ENCODE measurements at places on chromosomes 7 and 10. TPM values are rescaled to one million over a fixed set of nuclear protein-coding genes. Genes with fewer than 3 reads are reported as not detected.

ASZ1 gene
- 0.40 TPM for total RNA-seq

LIPM gene
- total RNA-seq, result not detected

MYL7 gene
- 13.0 TPM for total RNA-seq

SEC31B gene
- 9.0 TPM for total RNA-seq

AMPH gene
- total RNA-seq, result 5.1 TPM

ADCYAP1R1 gene
- total RNA-seq, result 0.25 TPM

MGAM2 gene
- total RNA-seq, result 0.20 TPM

NKX1-2 gene
- not detected for total RNA-seq

PLAC9 gene
- 53.1 TPM for total RNA-seq

BEND7 gene
- 27.6 TPM for total RNA-seq

CHST12 gene
- 17.9 TPM for total RNA-seq

CHST3 gene
- total RNA-seq, result 10.7 TPM

NRCAM gene
- 15.5 TPM for total RNA-seq

SPDYE8 gene
- total RNA-seq, result 0.11 TPM

TSPAN15 gene
- total RNA-seq, result 44.3 TPM

CDHR1 gene
- 0.46 TPM for total RNA-seq

EFCAB10 gene
- total RNA-seq, result 23.2 TPM

CAMK1D gene
- total RNA-seq, result 9.4 TPM

ANKRD16 gene
- total RNA-seq, result 14.0 TPM

LRRC18 gene
- total RNA-seq, result 3.1 TPM

IL15RA gene
- 40.0 TPM for total RNA-seq

FAM25C gene
- total RNA-seq, result not detected

ADD3 gene
- 289 TPM for total RNA-seq

SLC35G1 gene
- 2.0 TPM for total RNA-seq

MLXIPL gene
- 16.1 TPM for total RNA-seq

NOBOX gene
- not detected for total RNA-seq

LRRD1 gene
- 0.63 TPM for total RNA-seq

SLC39A12 gene
- not detected for total RNA-seq

REPIN1 gene
- total RNA-seq, result 50.3 TPM

CPA4 gene
- total RNA-seq, result 1.7 TPM

SPACDR gene
- total RNA-seq, result 0.83 TPM

HK1 gene
- total RNA-seq, result 57.4 TPM

PTF1A gene
- not detected for total RNA-seq

HOXA10 gene
- not detected for total RNA-seq

LAMB1 gene
- 285 TPM for total RNA-seq

DYDC1 gene
- 2.4 TPM for total RNA-seq

CNPY1 gene
- not detected for total RNA-seq

FAM131B gene
- total RNA-seq, result 1.1 TPM

C10orf143 gene
- 3.0 TPM for total RNA-seq

INSYN2A gene
- total RNA-seq, result 0.15 TPM

VWDE gene
- 0.68 TPM for total RNA-seq

CALML5 gene
- not detected for total RNA-seq

STYXL1 gene
- total RNA-seq, result 40.3 TPM

DIP2C gene
- total RNA-seq, result 20.0 TPM

ZNF503 gene
- 37.8 TPM for total RNA-seq

CTTNBP2 gene
- total RNA-seq, result 3.6 TPM

FXYD4 gene
- not detected for total RNA-seq

SAMD9L gene
- 23.9 TPM for total RNA-seq

PRKAG2 gene
- 25.5 TPM for total RNA-seq

FOXI2 gene
- total RNA-seq, result 0.15 TPM

FGFBP3 gene
- total RNA-seq, result 0.88 TPM

NUPR2 gene
- total RNA-seq, result 0.88 TPM

PDLIM1 gene
- 61.4 TPM for total RNA-seq

Data from lung (tissue), 17 donors.